ENCODE measurements at places on chromosomes 2 and 18. TPM values are rescaled to one million over a fixed set of nuclear protein-coding genes. Genes with fewer than 3 reads are reported as not detected.
A peak's percentile ranks its signal among the peaks of the same experiment; 100 is the strongest.

DNA sequence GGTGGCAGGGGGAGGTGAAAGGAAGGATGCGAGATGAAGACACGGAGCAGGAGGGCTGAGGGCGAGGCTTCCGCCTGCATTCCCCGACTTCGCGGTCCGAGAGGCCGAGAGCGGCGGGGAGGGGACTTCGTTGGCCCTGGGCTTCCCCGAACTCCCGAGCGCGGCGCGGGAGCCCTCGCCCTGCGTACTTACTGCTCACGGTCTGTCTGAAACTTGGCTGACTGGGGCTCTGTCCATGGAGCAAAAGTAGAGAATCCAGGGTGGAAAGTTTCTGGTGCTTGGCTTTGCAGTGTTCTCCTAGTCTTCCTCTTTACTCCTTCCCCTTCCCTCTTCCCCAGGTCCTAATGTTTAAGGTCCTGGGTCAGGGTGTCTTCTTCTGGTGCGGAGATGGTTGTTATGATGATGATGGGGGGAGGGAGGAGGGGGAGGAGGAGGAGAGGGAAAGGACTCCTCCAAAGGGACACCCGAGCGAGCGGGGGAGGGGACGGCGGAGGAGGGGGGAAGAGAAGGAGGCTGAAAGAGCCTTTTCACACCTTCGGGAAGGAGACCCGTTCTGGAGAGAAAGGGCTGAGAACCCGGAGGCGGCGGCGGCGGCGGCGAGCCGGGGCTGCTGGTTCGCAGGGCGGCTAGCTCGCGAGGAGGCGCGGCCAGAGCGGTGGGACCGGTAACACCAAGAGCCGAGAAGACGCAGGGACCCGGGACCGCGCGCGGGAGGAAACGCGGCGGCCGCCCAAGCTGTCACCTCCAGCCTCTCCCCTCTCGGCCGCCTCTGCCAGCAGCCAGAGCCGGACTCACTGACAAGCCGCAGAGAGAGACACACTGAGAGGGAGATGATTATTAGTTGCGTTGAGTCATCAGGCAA is at the start of gene SATB2:
Gene SATB2 (minus strand): TSS at position 793 of the 862 bp plus-strand sequence. CDS start 1,902 bp downstream, outside the sequence.
- H3K36me3 ChIP-seq = no peaks in the 10 kb centered on the region
- peaks cover 14% of the 10 kb centered on the region for H3K4me1 ChIP-seq
- peak; percentile 42 for DNase-seq
- H3K27me3 ChIP-seq = peaks cover 82% of the 10 kb centered on the region
- H3K4me3 ChIP-seq = peak within 1 kb of the TSS; percentile 91

GRCh38 chr2:233130024-233130423 is 69.9 kb downstream of the INPP5D start:
- H3K27ac ChIP-seq = no peak overlapping the region
- no peak for DNase-seq
- H3K27me3 ChIP-seq = peaks cover 2% of the 10 kb centered on the region
- H3K36me3 ChIP-seq = no peaks in the 10 kb centered on the region

DNA sequence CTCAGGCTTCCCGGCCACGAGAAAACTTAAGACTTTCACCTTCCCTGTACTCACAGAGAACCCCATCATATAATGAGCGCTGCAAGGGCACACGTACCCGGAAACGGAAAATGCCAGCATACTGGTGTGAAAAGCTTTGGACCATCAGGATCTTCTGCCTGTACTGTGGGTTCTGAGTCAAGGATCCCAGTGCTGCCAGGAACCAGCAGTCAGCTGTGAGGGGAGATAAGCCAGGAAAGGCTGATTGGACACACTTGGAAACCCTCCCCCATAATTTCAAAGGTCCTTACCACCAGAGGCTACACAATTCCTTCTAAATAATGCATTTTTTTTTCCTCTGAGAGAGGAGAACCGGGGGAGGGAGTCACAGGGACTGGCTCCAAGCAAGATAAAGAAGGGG is 31.4 kb downstream of the CAPN13 start:
- H3K4me3 ChIP-seq = no peak overlapping the region
- no peaks in the 10 kb centered on the region for H3K27me3 ChIP-seq
- no peak overlapping the region for H3K27ac ChIP-seq
- DNase-seq = no peak
- no peaks in the 10 kb centered on the region for H3K4me1 ChIP-seq
- H3K36me3 ChIP-seq = no peaks in the 10 kb centered on the region

DNAJC5G gene
- polyA plus RNA-seq = not detected

VAMP8 gene
- 23.2 TPM for polyA plus RNA-seq

CLEC4F gene
- 0.42 TPM for polyA plus RNA-seq

UPP2 gene
- polyA plus RNA-seq = not detected

Data from psoas muscle (tissue), 8 donors.